ENCODE measurements at places on chromosomes 7 and 10. TPM values are rescaled to one million over a fixed set of nuclear protein-coding genes. Genes with fewer than 3 reads are reported as not detected.

- DNase-seq: peak; percentile 31
These were observed 87.4 kb upstream of the ZMIZ1 start for GRCh38 chr10:78981257-78981969.

- no peak for DNase-seq
These were observed 47.1 kb upstream of the TMEM72 start for GRCh38 chr10:44864051-44864450.

ASB10 gene
- total RNA-seq: not detected

DNA sequence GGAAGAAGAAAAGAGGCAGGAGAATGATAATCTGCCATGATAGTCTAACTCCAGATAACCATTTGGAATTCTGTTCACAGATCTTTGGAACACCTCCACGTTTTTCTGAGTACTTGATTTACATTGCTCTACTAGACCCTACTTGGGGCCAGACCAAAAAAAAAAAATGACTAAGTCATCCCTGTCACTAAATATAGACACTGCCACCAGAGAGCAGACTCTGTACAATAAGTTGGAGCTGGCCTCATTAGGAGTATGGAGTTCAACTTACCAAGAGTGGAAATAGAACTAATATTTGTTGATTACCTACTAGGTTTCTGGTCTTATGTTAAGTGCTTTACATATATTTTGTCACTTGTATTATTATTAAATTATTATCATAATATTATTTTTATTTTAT, 80.9 kb upstream of the ZNF800 start:
- DNase-seq: no peak

OPN4 gene
- not detected for total RNA-seq

Measured in activated CD4-positive, alpha-beta T cell treated with anti-CD3 and anti-CD28 coated beads, Interleukin-2, amount 10 ng/mL, durations not matched to agents 7 days and 5 days (primary cell).